Activated CD4-positive, alpha-beta T cell treated with anti-CD3 and anti-CD28 coated beads, Interleukin-2, amount 50 U/mL, for 16 hours (primary cell): ENCODE measurements at places on chromosomes 1 and 21.

- DNase-seq = no peak
Measured at GRCh38 chr1:54332781-54333585, 73.2 kb downstream of the SSBP3 start.

DNA sequence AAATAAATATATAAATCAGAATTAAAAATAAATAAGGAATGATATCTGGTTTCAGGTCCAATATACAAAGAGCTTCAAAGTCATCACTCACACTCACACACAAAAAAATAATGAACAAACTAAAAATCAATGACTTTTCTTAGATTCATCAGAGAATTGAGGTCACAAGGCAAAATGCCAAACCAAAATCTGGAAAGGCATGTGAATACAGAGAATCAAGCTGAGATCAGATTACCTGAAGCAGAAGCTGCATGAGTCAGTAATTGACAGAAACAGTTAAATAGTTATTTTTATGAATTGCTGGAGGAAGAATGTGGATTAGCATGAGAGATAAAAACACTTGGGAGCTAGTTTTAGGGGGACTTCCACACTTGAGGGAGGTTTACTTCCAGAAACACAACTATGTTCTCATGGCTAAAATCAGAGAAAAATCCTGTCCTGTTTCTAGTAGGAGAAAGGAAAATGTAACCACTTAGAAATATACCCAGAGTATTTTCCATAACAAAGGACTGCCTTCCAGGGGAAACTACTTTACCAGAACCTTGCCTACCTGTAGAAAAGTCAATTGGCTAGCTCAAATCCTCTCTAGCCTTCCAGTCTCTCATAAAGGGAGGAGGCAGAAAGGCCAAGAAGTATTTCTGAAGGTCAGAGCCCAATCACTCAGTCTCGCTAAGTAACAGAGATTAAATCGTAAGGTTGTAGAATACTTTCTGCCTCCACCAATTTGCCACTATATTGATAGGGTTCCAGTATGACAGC, 536.6 kb upstream of the NR5A2 start:
- DNase-seq = no peak

DNA sequence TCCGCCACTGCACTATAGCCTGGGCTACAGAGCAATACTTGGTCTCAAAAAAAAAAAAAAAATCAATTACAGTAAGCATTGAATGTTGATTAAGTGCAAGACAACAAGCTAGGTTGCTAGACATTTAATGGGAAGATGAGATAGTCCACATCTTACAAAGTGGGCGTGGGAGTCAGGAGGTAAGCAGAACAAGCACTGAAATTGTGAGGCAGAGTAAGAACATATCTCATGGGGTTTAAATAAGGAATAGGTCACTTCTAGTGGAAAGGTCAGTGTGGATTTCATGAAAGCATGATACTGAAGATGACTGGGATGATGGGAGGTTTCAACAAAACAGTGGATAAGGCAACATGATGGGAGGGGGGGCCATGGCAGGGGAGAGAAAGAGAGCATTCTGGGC, 1.9 kb upstream of the OLFML2B start:
- no peak for DNase-seq

DNA sequence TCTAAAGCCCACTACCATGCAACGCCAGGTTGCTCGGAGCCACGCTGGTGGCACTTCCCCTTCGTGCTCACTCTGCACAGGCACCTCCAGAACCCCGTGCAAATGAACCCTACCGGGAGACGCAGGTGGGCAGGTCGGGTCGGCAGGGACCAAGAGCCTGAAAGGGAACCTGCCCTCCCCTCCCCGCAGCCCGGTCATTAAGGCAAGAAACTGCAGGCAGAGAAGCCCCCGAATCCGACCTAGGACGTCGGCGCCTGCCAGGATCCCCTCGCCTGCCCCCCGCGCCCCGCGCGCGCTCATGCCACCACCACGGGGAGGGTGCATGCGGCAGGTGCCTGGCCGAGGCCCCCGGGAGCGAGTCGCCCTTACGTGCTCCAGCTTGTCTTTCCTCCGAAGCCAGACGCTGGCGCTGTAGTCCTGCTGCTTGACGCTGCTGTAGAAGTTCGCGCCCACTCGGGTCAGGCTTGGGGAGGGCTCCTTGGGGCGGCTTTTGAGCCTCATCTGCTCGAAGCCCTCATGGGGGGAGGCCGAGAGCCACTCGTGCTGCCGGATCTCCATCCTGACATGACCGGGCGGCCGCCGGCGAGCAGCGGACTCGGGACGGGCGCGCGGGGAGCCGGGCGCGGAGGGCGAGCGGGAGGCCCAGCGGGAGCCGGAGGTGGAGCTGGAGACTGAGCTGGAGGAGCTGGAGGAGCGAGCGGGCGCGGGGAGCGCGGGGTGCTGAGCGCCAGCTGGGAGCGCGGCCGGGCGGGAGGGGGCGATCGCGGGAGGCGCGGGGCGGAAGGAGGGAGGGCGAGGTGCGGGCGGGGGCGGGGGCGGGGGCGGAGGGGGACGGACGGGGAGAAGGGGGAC, 552 bp downstream of the PLD5 start:
- no peak for DNase-seq

GRCh38 chr1:182707122-182707521, 22.7 kb upstream of the RGS8 start:
- no peak for DNase-seq
